Pancreas (tissue), 10 donors: ENCODE measurements at places on chromosomes 7 and 10. TPM values are rescaled to one million over a fixed set of nuclear protein-coding genes. Genes with fewer than 3 reads are reported as not detected.

DNA sequence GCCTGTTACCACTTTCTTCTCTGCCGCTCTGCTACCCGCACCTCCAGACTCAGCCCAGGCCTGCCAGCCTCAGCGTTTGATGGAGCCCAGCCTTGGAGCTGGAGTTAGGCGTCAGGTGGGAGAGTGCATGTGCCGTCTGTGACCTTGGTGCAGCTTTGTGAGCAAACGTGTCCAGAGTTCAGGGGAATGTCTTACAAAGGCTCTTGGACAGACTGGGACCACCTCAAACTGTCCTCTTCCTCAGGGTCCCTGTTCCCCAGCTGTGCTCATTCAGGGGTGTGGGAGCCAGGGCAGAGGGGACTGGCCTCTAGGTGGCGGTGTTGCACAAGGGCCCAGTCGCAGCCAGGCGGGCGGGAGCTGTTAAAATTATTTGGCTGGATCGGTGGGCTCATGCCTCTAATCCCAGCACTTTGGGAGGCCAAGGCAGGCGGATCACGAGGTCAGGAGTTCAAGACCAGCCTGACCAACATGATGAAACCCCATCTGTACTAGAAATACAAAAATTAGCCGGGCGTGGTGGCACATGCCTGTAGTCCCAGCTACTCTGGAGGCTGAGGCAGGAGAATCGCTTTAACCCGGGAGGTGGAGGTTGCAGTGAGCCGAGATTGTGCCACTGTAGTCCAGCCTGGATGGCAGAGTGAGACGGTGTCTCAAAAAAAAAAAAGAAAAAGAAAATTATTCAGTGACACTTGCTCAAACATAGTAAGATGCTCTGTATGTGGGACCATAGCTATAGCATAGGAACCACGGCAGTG is 89.2 kb downstream of the ADCY1 start:
- no peak overlapping the region for H3K4me3 ChIP-seq
- no peaks in the 10 kb centered on the region for H3K4me1 ChIP-seq
- peak; percentile 49 for DNase-seq
- no peaks in the 10 kb centered on the region for H3K36me3 ChIP-seq

GRCh38 chr10:102241444-102242117 is at the start of gene PITX3:
TSS of gene PITX3 (minus strand) at chr10:102241512. CDS start at chr10:102232080, 9,432 bp downstream.
- H3K27me3 ChIP-seq: no peaks in the 10 kb centered on the region
- peaks cover 6% of the 10 kb centered on the region for H3K4me1 ChIP-seq
- peak; percentile 91 for DNase-seq
- H3K36me3 ChIP-seq: no peaks in the 10 kb centered on the region
- peak within 1 kb of the TSS; percentile 38 for H3K4me3 ChIP-seq

DNA sequence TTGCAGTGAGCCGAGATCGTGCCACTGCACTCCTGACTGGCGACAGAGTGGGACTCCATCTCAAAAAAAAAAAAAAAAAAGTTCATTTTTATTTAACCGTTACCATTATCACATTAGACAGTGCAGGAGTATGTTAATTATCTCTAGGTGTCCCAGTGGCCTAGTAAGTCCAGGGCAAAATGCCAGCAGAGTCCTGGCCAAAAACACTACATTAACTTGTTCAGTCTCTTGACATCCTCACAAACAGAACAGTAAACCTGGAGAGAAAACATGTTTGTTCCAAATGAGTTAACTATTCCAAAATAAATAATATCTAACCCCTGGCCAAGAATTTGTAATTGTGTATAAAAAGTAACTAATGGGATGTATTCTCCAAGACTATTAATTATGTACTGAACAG is 43.2 kb downstream of the PTPRZ1 start:
- H3K27ac ChIP-seq: no peak overlapping the region
- no peaks in the 10 kb centered on the region for H3K27me3 ChIP-seq
- DNase-seq: no peak
- H3K36me3 ChIP-seq: no peaks in the 10 kb centered on the region
- no peaks in the 10 kb centered on the region for H3K4me1 ChIP-seq

DNA sequence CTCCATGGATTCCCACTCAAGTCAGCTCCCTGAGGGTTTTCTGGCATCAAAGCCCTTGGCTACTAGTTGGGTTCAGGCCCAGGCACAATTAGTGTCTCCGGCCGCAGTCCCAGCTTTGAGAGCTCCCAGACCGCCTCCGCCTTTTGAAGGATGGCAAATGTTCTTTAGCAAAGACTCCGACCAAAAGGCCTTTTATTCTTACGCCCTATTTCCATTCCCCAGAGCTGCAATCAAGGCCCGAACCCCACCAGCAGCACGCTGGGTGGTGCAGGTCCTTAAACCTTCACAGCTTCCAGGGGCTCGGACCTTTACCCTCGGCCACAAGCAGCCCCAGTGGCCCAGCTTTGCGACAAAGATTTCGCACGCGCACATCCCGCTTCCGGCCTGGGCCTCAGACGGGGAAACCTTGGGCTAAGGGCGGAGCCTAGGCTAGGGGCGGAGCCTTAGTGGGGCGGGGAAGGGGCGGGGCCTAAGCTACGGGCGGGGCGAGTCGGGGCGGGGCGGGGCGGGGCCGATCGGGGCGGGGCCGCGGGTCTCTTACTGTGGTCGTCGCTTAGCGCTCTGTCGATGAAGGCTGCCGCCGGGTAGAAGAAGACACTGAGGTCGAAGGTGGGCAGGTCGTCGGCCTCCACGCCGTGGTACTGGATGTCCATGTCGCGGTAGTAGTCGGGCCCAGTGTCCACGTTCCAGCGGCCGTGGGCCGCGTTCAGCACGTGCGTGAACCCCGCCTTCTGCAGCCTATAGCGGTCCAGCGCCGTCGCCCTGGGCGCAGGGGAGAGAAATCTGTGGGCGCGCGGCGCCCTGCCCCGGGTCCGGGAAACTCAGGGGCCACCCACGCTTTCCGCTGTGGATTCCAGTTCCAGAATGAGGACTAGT is 68.0 kb upstream of the SAMD8 start:
- peak; percentile 54 for DNase-seq
- H3K4me3 ChIP-seq: no peak overlapping the region
- H3K27ac ChIP-seq: no peak overlapping the region
- H3K27me3 ChIP-seq: no peaks in the 10 kb centered on the region
- H3K36me3 ChIP-seq: no peaks in the 10 kb centered on the region
- H3K4me1 ChIP-seq: no peaks in the 10 kb centered on the region

- H3K27ac ChIP-seq: no peak overlapping the region
- H3K4me1 ChIP-seq: no peaks in the 10 kb centered on the region
- H3K36me3 ChIP-seq: no peaks in the 10 kb centered on the region
Measured at GRCh38 chr10:13969792-13970140, 361.0 kb downstream of the FRMD4A start.

DNA sequence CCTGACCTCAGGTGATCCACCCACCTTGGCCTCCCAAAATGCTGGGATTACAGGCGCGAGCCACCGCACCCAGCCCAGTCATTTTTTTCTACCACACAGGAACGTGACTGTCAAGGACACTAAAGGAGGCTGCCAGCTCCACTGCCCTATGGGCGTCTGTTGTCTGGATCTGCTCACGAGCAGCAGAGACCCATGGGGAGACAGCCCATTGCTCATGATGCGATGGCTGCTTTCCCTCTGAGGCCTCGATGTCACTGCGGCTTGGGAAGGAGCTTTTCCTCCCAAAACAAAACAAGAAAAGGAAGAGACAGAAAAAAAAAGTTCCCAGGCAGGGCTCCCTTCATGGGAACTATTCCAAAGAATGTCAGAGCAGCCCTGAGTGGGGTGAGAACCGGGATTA is 70.5 kb downstream of the DENND2A start:
- no peaks in the 10 kb centered on the region for H3K4me1 ChIP-seq
- H3K27me3 ChIP-seq: no peaks in the 10 kb centered on the region
- H3K4me3 ChIP-seq: no peak overlapping the region

DNA sequence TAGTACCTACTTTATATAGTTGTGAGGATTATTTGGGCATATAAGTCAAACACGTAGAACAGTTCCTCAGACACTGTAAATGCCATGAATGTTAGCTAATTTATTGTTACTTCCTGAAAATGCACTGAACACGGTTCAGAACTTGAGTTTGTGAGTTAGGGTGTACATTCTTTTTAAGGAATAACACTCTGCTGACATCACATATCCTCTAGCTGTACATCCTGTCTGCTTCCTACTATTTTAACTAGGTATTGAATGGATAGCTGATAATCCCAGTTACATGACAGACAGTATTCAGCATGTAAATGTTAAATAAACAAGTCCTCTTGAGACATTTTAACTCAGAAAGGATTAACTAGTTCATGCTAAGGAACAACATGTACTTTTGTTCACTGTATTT is 16.0 kb downstream of the SAMD8 start:
- H3K4me3 ChIP-seq: no peak overlapping the region
- H3K36me3 ChIP-seq: no peaks in the 10 kb centered on the region
- no peak for DNase-seq
- no peaks in the 10 kb centered on the region for H3K4me1 ChIP-seq

Gene INHBA
- 0.09 TPM for total RNA-seq

Gene SCIN
- total RNA-seq: 1.7 TPM

Gene GIMAP8
- total RNA-seq: 5.9 TPM

Gene GOLGA7B
- total RNA-seq: 3.0 TPM

Gene FAM24B
- 5.1 TPM for total RNA-seq
